ENCODE measurements at places on chromosomes 3 and 15. TPM values are rescaled to one million over a fixed set of nuclear protein-coding genes. Genes with fewer than 3 reads are reported as not detected.

Gene TM4SF18
- total RNA-seq, result 2.4 TPM

Gene HTR3C
- not detected for total RNA-seq

Gene ERC2
- total RNA-seq, result 0.81 TPM

Gene MRPL3
- 164 TPM for total RNA-seq

Gene PAQR5
- 10.5 TPM for total RNA-seq

Gene LRRC2
- 2.8 TPM for total RNA-seq

Gene PRSS50
- not detected for total RNA-seq

Gene ZNF609
- total RNA-seq, result 11.2 TPM

Gene PARP15
- total RNA-seq, result not detected

Gene TGM4
- 0.05 TPM for total RNA-seq

Gene ADPRH
- total RNA-seq, result 1.3 TPM

Gene UBA7
- total RNA-seq, result 11.7 TPM

Gene FOXB1
- total RNA-seq, result not detected

Gene UROC1
- total RNA-seq, result not detected

Gene MST1
- 1.2 TPM for total RNA-seq

- DNase-seq, result no peak
Measured at GRCh38 chr3:72224804-72225509, 440.0 kb upstream of the PROK2 start.

DNA sequence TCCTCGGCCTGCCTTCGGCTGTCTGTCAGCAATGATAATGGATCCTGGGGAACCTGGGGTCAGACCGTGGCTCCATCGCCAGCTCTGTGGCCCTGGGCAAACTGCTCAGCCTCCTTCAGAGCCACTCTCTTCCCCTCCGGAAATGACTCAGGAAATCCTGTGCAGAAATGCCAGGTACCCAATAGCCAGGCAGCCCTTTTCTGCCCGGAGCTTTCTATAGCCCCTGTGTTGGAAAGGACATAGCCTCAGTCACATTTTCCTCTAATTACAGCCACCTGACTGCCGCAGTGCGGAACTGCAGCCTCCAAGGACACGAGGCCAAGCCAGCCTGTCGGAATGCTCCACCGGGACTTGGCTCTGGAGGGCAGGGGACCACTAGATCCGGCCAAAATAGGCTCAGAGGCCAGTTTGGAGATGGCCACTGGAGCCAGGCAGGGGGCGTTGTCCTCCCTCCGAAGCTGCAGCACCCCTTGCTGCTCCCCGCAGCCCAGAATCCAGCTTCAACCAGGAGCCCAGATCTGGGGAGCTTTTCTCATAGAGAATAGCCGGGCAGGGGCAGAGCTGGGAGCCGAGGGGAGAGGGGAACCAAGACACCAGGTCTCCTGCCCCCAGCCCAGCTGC is 11.6 kb upstream of the ZXDC start:
- no peak for DNase-seq

DNA sequence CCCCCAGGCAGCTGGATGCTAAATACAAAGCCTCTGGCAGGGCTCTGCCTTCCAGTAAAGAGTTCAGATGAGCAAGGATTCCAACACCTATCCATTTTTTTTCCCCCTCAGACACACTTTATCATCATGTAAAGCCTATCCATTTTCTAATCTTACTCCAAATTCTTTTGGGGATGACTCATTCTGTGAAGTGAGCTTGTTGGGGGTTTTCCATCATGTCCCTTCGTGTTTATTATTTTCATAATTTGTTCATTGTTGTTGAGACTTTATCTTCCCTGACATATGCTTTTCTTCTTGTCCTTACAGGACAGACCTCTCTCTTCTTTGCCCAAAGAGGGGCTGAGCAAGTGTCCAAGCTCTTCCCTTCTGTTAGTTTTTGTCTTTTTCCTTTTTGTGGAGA is 34.7 kb upstream of the SH3BP5 start:
- DNase-seq, result no peak

DNA sequence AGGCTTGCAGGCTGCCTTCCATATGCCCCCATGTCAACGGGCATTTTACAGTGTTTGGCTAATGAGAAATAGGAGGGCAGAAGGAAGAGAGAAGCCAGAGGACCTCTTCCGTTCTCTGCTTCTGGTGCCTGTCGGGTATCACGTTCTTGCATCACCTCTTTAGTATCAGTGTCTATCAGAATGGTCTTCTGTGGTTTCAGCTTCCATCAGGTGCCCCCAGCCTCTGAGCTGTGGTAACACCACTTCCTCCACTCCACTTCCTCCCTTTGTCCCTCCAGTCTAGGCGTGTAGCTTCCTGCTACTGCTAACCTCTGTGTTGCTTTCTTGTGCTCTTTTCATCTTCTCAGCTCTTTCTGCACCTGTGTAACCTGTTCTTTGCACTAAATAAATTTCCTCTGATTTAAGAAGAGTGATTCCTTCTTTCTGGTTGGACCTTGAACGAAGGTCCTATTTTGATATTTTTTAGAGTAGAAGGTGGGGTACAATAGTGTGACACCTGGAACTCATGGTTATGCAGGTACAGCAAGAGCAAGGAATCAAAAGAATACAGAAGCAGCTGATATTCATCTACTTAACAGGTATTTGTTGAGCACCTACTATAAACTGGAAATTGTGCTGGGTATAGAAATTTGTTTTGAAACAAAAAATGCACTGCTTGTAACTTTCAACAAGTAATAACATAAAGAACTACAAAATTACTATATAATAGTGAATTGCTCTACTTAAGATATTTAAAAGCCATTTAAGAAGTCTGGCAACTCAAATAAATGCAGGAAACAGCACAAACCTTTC is 27.4 kb upstream of the FOXB1 start:
- no peak for DNase-seq

DNA sequence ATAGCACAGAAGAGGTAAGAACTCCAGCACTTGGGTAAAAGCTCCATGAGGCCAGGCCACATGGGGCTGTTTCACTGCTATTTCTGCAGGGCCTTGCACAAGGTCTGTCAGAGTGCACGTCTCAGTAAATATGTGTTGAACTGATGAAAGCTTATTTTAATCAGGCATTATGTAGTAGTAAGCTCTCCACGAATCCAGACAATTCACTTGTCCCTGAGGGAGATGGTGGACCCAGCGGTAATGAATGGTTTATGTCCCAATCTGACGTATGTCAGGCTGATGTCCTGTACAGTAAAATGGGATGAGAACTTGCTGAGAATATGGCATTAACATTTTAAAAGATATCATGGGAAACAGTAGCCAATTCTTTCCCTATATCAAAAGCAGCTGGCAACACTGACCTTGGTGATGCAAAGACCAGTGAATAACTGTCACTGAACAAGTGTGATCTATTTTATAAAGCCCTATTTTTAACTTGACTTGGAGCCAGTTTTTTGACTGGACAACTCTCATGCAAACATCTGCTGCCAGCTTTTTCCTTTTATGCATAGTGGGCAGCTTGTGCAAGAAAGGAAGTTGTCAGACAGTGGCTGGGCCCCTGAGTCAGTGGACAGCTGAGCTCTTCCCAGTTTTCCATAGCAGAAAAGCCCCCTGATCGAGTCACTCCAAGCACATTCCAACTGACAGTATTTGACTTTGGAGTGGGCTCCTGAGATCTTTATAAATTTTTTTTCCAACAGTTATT is 519.8 kb upstream of the MDFIC2 start:
- DNase-seq, result no peak

DNA sequence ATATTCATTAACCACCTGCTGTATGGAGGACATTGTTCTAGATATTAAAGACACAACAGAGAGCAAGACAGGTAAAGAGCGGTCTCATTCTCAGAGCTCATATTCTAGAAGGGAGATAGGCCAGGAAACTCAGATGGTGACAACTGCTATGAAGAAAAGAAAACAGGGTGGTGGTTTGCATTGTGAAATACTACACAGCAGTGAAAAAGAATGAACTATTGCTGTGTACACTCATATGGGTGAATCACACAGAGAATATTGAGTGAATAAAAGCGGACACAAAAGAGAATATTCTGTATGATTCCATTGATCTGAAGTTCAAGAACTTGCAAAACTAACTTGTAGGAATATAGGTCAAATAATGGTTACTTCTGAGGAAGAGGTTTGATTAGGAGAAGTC is 76.7 kb downstream of the TOP2B start:
- no peak for DNase-seq

GRCh38 chr15:64809649-64810496 is 15.6 kb downstream of the PIF1 start:
- DNase-seq, result peak; percentile 72

GRCh38 chr3:197302696-197303341 is 4.4 kb upstream of the DLG1 start:
- DNase-seq, result peak; percentile 53

DNA sequence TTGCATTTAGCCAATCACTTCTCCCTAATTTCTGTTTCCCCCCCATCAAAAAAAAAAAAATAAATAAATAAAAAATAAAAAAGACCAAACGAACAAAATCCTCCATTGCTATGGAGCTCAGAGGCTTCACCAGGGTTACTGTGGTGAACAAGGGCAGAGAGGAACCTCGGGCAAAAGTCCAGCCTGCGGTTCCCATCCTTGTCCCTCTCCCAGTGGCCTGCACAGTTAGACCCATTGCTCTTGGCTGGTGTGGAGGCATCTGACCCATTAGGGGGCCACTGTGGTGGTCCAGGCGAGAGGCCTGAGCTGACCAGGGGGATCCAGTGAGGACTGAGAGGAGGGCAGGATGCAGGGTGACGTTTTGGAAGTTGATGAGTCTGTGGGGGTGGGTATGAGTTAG is 18.8 kb downstream of the CORO2B start:
- no peak for DNase-seq

DNA sequence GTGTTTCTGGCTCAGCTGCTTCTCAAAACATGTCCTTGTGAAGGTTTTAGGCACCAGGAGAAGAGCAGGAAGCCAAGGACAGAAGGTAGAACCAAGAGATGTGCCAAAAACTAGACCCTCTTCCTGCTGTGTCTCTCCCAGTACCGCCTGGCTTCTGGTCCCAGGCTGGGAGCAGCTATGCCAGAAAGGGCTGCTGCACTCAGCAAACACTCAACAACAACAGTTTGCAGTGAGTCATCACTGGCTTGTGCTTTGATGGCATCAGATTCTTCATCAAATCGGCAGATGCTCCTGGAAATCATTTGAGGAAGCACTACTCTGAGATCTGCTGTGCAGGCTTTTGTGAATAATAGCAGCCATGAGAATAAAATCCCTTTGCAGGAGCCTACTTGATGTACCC is 63.2 kb downstream of the DGKG start:
- DNase-seq, result no peak

- DNase-seq, result no peak
Measured at GRCh38 chr3:111605018-111605417, 9.9 kb upstream of the ZBED2 start.

GRCh38 chr15:78978601-78979179 is 33.8 kb upstream of the CTSH start:
- DNase-seq, result no peak

- no peak for DNase-seq
Measured at GRCh38 chr3:159025733-159026132, 223.9 kb downstream of the MFSD1 start.

- no peak for DNase-seq
Measured at GRCh38 chr15:78007964-78008886, 69.3 kb downstream of the TBC1D2B start.

DNA sequence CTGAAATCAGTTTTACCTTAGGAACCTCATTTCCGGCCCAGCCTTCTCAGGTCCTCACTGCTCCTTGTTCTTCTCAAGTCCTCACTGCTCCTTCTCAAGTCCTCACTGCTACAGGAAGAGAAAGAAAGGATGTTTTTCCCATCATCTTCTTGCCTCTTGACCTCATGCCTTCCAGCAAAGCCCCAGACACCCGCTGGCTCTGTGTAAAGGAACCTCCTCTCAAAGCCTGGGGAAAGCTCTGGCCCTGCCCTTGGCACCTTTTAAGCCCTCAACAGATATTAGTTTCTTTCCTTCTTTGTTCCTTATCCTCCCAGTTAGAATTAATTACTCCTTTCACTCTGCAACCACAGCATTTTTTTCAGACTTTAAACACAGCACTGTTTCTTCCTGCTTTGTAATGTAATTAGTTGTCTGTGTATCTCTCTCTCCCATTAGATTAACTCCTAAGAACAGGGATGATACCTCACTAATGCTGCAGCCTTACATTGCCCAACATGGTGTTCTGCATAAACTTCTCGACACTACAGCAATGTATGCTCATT is 4.0 kb upstream of the WDR49 start:
- DNase-seq, result no peak

GRCh38 chr3:195441051-195441450 is 1.8 kb downstream of the ACAP2 start:
- no peak for DNase-seq

DNA sequence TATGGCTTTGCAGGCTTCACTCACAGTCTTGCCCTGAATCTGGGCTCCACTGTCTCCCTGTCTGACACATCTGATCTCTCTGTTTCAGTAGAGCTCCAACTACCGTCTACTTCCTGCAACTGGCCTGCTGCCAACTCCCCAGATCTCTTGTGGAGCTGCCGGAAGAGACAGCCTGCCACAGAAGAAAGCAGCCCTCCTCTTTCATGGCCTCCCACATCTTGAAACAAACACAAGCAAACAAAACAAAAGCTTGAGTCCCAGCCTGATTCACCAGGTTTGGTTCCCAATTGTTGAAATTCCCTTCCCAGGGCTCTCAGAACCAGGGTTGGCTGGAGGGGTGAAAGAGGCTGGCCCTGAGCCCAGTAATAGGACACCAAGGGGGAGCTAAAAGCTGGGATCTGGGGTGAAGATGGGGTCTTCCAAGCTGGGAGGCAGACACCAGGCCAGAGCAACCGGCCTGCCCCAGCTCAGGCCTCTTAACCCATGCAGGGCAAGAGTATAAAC is 55.3 kb upstream of the CA12 start:
- DNase-seq, result peak; percentile 90

GRCh38 chr3:193935916-193936315 is 200.0 kb upstream of the HES1 start:
- no peak for DNase-seq

GRCh38 chr3:140298569-140299070 is 363.6 kb downstream of the CLSTN2 start:
- no peak for DNase-seq

DNA sequence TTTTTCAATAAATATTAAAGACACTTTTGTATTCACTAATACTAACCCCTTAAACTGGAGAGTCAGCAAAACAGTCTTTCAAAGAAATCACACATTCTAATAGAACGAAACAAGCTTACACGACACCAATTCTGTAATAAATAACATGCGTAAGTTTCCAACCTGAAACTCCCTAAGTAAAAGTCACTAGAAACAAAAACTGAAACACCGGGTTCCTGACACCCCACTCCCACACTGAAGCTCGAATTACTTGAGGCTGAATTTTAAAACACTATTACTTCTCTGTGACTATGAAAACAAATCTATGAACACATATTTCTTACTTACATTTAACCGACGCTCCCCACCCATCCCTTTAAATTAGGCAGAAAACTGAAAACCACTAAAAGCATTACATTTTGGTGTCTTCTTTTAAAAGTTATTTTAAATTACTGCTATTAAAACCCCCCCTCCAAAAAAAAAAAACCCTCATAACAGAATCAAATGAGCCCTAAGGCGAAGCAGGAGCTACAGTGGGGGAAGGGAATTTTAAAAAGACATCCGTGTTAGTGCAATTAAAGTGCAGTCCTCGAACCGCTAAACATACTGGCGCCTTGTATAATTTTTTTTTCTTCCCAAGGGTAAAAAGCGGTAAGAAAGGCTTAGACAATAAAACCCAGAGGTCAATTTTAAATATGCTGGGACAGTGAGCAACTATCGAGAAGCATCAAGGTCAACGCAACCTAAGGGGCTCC is 878 bp downstream of the SPPL2A start:
- DNase-seq, result no peak

GRCh38 chr3:56135941-56136340 is 332.3 kb downstream of the ERC2 start:
- no peak for DNase-seq

Measured in SJSA1 (cell line).